Endodermal cell (in vitro differentiated cells): ENCODE measurements at places on chromosomes 2 and 18. TPM values are rescaled to one million over a fixed set of nuclear protein-coding genes. Genes with fewer than 3 reads are reported as not detected.

CAPN14 gene
- total RNA-seq: 0.11 and 0.31 TPM in 2 replicates

SPP2 gene
- not detected in 3 replicates for total RNA-seq

DNER gene
- total RNA-seq: 0.16 and 0.18 TPM in 2 replicates

BMP10 gene
- total RNA-seq: not detected in 2 replicates

SLC5A7 gene
- total RNA-seq: not detected in 2 replicates

ONECUT2 gene
- total RNA-seq: 3.4 to 4.6 TPM (median 3.6 TPM) in 3 replicates

STPG4 gene
- total RNA-seq: 0.40 to 0.42 TPM (median 0.42 TPM) in 3 replicates

PDCD1 gene
- 0.20 and 0.23 TPM in 2 replicates for total RNA-seq

OSR1 gene
- 0.29 TPM in 1 of 2 replicates, not detected in the other for total RNA-seq

COL4A3 gene
- total RNA-seq: 1.4 to 2.0 TPM (median 1.7 TPM) in 3 replicates

RSAD2 gene
- total RNA-seq: 0.47 and 0.75 TPM in 2 replicates

EML6 gene
- 1.4 and 1.7 TPM in 2 replicates for total RNA-seq

ZNF804A gene
- not detected in 3 replicates for total RNA-seq

CHCHD5 gene
- total RNA-seq: 39.1 and 42.9 TPM in 2 replicates

RNASEH1 gene
- total RNA-seq: 12.1 to 35.2 TPM (median 34.7 TPM) in 3 replicates

CCDC74B gene
- total RNA-seq: 10.4 to 19.9 TPM (median 12.2 TPM) in 3 replicates

CNNM3 gene
- total RNA-seq: 29.0 and 33.1 TPM in 2 replicates

C2orf72 gene
- total RNA-seq: 3.9 to 11.6 TPM (median 5.3 TPM) in 3 replicates

NCKAP5 gene
- 0.21 to 0.67 TPM (median 0.58 TPM) in 3 replicates for total RNA-seq

DNA sequence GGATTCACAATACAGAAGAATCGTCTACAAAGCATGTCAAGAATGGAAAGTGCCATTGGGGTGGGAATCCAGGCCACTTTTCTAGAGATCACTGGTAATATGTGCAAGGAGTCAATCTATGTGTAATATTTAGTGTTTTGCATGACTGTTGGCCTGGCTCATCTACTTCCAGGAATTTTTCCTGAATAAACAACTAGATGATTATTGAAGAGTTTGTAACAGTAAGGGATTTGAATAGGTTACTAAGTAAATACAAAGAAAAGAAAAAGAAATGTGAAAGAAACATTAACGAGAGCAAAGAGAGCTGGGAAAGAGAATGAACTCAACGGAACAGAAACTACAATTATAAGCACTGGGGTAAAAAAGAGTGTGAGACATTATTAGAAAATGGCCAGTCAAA lies 406.0 kb downstream of the TGIF1 start:
- H3K27me3 ChIP-seq: no peaks in the 10 kb centered on the region
- no peaks in the 10 kb centered on the region for H3K4me1 ChIP-seq
- H3K36me3 ChIP-seq: no peaks in the 10 kb centered on the region
- H3K4me3 ChIP-seq: no peak overlapping the region
- no peak overlapping the region for H3K27ac ChIP-seq

GRCh38 chr2:208130712-208131110 lies 1.1 kb upstream of the CRYGC start:
- no peaks in the 10 kb centered on the region for H3K4me1 ChIP-seq
- no peak for DNase-seq
- no peaks in the 10 kb centered on the region for H3K27me3 ChIP-seq
- no peak overlapping the region for H3K27ac ChIP-seq
- no peak overlapping the region for H3K4me3 ChIP-seq

- no peaks in the 10 kb centered on the region for H3K4me1 ChIP-seq
- no peak overlapping the region for H3K27ac ChIP-seq
Observed at GRCh38 chr2:37550190-37550589, 121.3 kb downstream of the CDC42EP3 start.

- no peak overlapping the region for H3K4me3 ChIP-seq
- H3K27ac ChIP-seq: no peak overlapping the region
- H3K27me3 ChIP-seq: no peaks in the 10 kb centered on the region
- peak; percentile 62 for DNase-seq
- H3K4me1 ChIP-seq: peaks cover 2% of the 10 kb centered on the region
- no peaks in the 10 kb centered on the region for H3K36me3 ChIP-seq
Observed at GRCh38 chr18:8121942-8122480, 487.2 kb upstream of the RAB12 start.

DNA sequence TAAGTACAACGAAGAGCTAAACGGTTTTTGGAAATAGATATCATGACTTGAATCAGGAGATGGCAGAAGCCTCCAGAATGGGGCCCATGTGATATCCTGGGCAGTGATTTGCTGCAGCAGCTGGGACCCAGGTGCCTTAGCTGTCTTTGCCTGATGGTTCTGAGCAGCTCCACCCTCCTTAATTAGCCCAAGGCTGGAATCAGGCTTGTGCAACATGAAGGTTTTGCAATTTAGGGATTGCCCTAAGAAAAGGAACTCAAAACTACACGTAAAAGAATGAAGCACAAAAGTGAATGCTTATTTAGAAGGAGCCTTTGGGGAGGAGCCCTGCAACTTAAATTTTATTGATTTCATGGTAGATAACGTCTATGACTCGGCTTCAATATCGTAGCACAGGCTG lies 17.3 kb upstream of the CNDP2 start:
- peaks cover 3% of the 10 kb centered on the region for H3K4me1 ChIP-seq
- H3K27me3 ChIP-seq: no peaks in the 10 kb centered on the region
- H3K27ac ChIP-seq: no peak overlapping the region
- no peak for DNase-seq
- H3K4me3 ChIP-seq: no peak overlapping the region
- no peaks in the 10 kb centered on the region for H3K36me3 ChIP-seq

GRCh38 chr2:58140508-58141072 lies 94.0 kb downstream of the VRK2 start:
- no peak overlapping the region for H3K4me3 ChIP-seq
- H3K36me3 ChIP-seq: peaks cover 19% of the 10 kb centered on the region
- DNase-seq: no peak
- no peak overlapping the region for H3K27ac ChIP-seq
- no peaks in the 10 kb centered on the region for H3K4me1 ChIP-seq

DNA sequence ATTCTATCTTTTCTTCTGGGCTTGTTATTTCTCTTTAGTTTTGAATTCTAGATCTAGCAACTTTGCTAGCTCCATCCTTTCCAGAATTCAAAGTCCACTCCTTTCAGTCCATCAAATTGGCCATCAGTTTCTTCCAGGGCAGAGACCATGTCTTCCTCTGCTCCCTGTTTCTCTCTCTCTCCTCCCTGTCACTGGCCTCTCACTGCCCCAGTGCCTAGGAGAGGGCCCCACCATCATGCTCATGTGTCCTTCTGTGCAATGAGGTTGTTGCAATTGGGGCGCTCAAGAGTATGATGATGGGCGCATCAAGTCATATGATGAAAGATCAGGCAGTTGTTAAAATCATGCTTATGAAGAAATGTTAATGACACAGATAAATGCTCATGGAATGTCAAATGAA lies 159.2 kb upstream of the HS6ST1 start:
- H3K36me3 ChIP-seq: no peaks in the 10 kb centered on the region
- H3K4me3 ChIP-seq: no peak overlapping the region
- no peak overlapping the region for H3K27ac ChIP-seq
- no peak for DNase-seq

- no peaks in the 10 kb centered on the region for H3K4me1 ChIP-seq
- no peak overlapping the region for H3K27ac ChIP-seq
- DNase-seq: no peak
- no peak overlapping the region for H3K4me3 ChIP-seq
- H3K36me3 ChIP-seq: no peaks in the 10 kb centered on the region
Observed at GRCh38 chr18:12060182-12060870, 33.3 kb upstream of the ANKRD62 start.

GRCh38 chr18:46322941-46323340 lies 218.8 kb downstream of the HAUS1 start:
- H3K27me3 ChIP-seq: no peaks in the 10 kb centered on the region
- H3K4me3 ChIP-seq: no peak overlapping the region
- no peaks in the 10 kb centered on the region for H3K36me3 ChIP-seq
- no peak overlapping the region for H3K27ac ChIP-seq
- H3K4me1 ChIP-seq: peaks cover 4% of the 10 kb centered on the region

DNA sequence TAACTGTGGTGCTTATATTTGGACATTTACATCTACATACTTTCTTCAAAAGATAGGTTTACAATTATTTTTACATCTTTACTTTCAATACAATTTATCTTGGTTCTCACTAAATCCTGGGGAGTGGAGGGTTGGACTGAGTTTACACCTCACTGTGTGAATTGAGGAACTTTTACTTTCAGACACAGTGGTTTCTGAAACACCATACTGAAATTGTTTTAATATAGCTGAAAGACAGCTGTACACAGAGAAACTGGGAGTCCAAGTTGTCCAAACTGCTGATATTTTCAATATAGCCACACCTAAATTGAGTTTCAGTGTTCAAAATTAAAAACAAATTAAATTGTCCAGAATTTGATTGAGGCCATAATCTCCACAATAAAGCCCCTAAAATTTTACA lies 16.8 kb downstream of the KCNH7 start:
- no peaks in the 10 kb centered on the region for H3K36me3 ChIP-seq
- H3K27ac ChIP-seq: no peak overlapping the region
- peaks cover 6% of the 10 kb centered on the region for H3K4me1 ChIP-seq
- no peak for DNase-seq
- H3K4me3 ChIP-seq: no peak overlapping the region

GRCh38 chr18:68722821-68723220 lies 7.9 kb upstream of the TMX3 start:
- no peaks in the 10 kb centered on the region for H3K4me1 ChIP-seq
- H3K27ac ChIP-seq: no peak overlapping the region
- DNase-seq: no peak
- no peak overlapping the region for H3K4me3 ChIP-seq
- no peaks in the 10 kb centered on the region for H3K36me3 ChIP-seq
- no peaks in the 10 kb centered on the region for H3K27me3 ChIP-seq

GRCh38 chr2:110720547-110720946 lies 11.8 kb upstream of the ACOXL start:
- no peak overlapping the region for H3K4me3 ChIP-seq
- no peaks in the 10 kb centered on the region for H3K27me3 ChIP-seq
- no peak overlapping the region for H3K27ac ChIP-seq
- H3K36me3 ChIP-seq: no peaks in the 10 kb centered on the region
- DNase-seq: no peak
- H3K4me1 ChIP-seq: no peaks in the 10 kb centered on the region

GRCh38 chr2:231854616-231855125 lies 68.4 kb downstream of the COPS7B start:
- H3K4me1 ChIP-seq: no peaks in the 10 kb centered on the region
- peaks cover 8% of the 10 kb centered on the region for H3K27me3 ChIP-seq
- H3K36me3 ChIP-seq: no peaks in the 10 kb centered on the region
- no peak overlapping the region for H3K27ac ChIP-seq

DNA sequence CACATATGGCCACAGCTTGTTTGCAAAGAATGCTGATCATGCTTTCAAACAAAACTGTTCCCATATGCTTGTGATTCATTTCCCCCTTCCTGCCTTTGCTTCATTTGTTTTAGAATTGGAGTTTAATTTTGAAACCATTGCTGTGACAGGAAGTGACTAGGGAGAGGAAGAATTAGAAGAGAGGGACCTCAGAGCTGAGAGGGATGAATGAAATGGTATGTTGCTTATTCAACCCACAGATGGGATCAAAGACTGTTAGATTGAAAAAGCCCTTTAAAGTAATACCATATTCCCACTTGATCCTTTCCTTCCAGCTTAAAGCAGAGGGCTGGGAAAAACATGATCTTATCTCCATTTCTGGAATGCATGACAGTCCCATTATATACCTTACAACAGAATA lies 106.2 kb upstream of the RNF152 start:
- no peak overlapping the region for H3K4me3 ChIP-seq
- H3K27me3 ChIP-seq: no peaks in the 10 kb centered on the region
- H3K36me3 ChIP-seq: no peaks in the 10 kb centered on the region
- no peak overlapping the region for H3K27ac ChIP-seq
- no peak for DNase-seq

GRCh38 chr18:21315741-21316197 lies 73.7 kb downstream of the GREB1L start:
- peaks cover 4% of the 10 kb centered on the region for H3K4me1 ChIP-seq
- no peaks in the 10 kb centered on the region for H3K36me3 ChIP-seq
- H3K27me3 ChIP-seq: peaks cover 23% of the 10 kb centered on the region
- peak; percentile 80 for DNase-seq
- H3K4me3 ChIP-seq: no peak overlapping the region
- peak overlapping the region; percentile 50 for H3K27ac ChIP-seq

- no peak overlapping the region for H3K4me3 ChIP-seq
- H3K27ac ChIP-seq: no peak overlapping the region
- no peaks in the 10 kb centered on the region for H3K27me3 ChIP-seq
Observed at GRCh38 chr2:2269426-2269825, 61.6 kb downstream of the MYT1L start.

- peak overlapping the region; percentile 84 for H3K4me3 ChIP-seq
- H3K27me3 ChIP-seq: peaks cover 10% of the 10 kb centered on the region
- peak overlapping the region; percentile 89 for H3K27ac ChIP-seq
- peak; percentile 91 for DNase-seq
- peaks cover 10% of the 10 kb centered on the region for H3K4me1 ChIP-seq
Observed at GRCh38 chr2:120737340-120738101, 1.9 kb downstream of the GLI2 start.

DNA sequence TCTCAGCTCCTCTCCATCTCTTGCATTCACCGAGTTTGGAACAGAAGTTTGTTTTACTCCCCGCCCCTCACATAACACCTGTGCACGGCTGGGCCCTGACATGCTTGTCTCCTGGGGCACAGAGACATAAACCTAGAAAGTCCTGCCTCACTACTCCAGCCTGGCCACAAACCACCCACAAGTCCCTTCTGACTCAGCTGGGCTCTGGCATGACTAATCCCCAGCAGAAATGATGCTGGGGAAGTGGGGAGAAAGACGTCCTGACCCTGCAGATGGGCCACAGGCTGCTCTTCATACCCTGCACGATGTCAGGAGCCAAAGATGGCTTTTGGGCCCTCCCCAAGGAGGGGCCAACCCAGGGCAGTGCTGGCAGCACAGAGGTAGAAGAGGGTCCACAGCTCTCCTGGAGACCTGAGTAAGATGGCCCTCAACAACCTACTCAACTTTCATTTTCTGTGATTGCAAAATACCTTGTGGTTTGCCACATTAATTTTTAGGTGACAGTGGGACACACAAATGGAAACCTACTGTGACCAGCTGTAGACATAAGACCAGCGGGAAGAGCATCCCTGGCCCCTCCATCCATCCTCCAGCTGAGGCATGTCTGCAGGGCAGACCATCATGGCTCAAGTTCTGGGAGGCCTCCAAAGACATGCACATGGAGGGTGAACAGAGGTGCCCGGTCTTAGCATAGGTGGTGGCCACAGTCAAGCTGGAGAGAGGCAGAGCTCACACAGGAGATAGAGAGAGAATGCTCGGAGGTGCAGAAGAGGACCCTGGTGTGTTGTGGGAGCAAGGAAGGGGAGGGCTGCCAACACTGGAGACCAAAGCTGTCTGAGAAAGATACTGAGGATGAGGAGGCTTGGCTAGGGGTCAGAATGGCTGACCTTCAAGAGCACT lies 40.0 kb downstream of the DNMT3A start:
- H3K36me3 ChIP-seq: no peaks in the 10 kb centered on the region
- H3K4me3 ChIP-seq: no peak overlapping the region
- peaks cover 2% of the 10 kb centered on the region for H3K4me1 ChIP-seq
- H3K27ac ChIP-seq: no peak overlapping the region

- H3K27ac ChIP-seq: no peak overlapping the region
- H3K36me3 ChIP-seq: no peaks in the 10 kb centered on the region
- H3K4me1 ChIP-seq: no peaks in the 10 kb centered on the region
- H3K4me3 ChIP-seq: no peak overlapping the region
Observed at GRCh38 chr2:45046786-45047185, 37.5 kb upstream of the SIX2 start.
